ENCODE measurements at places on chromosomes 7 and 10.

GRCh38 chr10:84224411-84225028 lies 824 bp downstream of the LRIT2 start:
- no peak for DNase-seq

- DNase-seq = no peak
Observed at GRCh38 chr10:110770243-110770642, 101.5 kb upstream of the PDCD4 start.

DNA sequence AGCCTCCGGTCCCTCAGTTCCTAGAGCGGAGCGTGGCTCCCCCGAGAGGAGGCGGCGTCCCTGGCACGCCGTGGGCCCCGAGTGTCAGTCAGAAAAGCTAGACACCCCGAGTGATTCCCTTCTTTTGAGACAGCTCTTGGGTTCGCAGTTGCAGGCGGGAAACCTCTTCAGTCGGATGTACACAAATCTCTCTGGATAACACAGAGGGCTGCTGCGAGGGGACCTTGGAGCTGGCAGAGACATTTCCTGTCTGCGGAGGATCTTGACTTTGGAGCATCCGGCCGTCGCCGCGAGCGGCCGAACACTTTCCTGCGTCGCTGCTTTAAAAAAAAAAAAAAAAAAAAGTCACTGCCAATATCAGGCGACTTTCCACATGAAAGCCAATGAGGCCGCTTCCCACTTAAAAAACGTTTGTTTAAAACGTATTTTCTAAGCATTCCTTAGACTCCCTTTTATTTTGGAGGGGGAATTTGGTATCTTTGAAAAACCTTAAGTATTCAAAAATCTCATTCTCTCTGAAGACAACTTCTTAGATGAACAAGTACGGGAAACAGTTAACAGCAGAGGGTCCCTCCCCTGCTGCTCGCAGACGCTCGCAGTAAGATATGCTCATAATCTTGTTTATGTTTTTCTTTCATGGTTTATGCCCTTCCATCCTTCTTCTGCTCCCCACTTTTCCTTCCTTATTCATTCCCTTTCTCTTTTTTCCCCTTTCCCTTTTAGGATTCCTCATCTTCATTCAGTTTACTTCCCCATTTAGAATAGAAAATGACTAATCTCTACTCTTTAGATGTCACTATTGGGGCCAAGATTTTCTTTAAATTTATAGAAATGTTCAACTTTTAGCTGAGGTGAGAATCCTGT lies 10.0 kb downstream of the HHEX start:
- DNase-seq = no peak

DNA sequence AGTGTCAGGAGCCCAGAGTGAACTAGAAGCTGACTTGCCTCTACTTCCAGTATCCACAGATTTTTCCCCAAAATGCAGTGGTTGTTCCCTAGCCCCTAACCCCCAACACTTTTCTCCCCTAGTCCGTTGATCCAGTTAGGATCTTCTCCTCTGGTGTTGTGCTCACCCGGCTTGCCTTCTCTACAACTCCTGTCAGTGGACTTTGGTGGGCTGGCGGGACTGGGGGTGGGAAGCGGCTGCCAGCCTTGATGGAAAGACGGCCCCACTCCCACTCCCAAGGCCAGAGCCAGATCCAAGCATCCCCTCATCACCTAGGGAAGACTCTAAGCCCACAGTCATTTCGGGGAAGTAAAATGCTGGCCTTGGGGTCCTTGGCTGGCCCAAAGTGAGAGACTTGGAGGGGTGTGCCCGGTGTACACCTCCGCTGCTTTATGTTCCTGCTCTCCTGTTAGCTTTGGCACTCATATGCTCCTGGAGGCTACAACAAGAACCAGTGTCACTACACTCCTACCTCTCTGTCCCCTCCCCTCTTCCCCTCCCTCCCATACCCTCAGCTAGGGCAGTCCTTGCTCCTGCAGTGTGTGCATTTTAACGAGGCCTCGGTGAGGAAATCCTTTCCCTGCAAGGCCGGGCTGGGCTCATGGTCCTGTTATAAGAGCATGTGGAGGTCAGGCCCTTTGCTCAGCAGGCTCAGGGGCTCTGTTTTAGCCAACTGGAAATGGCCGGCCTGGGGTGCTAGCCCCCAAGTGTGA lies 930 bp upstream of the HOXA10 start:
- DNase-seq = peak; percentile 70

- DNase-seq = no peak
Observed at GRCh38 chr7:123231021-123232000, 31.5 kb upstream of the SLC13A1 start.

All from NCI-H187 treated with DMSO at 0.1 percent for 48 hours (cell line).